ENCODE measurements at places on chromosomes 4 and X. TPM values are rescaled to one million over a fixed set of nuclear protein-coding genes. Genes with fewer than 3 reads are reported as not detected.

- no peaks in the 10 kb centered on the region for H3K4me1 ChIP-seq
- no peak overlapping the region for H3K27ac ChIP-seq
- no peak for DNase-seq
- H3K27me3 ChIP-seq = no peaks in the 10 kb centered on the region
Measured at GRCh38 chr4:168139336-168139735, 47.0 kb downstream of the ANXA10 start.

- H3K4me3 ChIP-seq = no peak overlapping the region
- no peaks in the 10 kb centered on the region for H3K27me3 ChIP-seq
- no peaks in the 10 kb centered on the region for H3K36me3 ChIP-seq
Measured at GRCh38 chr4:40782876-40783275, 33.1 kb downstream of the NSUN7 start.

The ZNF157 gene
- total RNA-seq = 0.60 TPM

The BTK gene
- total RNA-seq = 3.7 TPM
